ENCODE measurements at places on chromosomes 5 and 9.

- no peaks in the 10 kb centered on the region for H3K4me1 ChIP-seq
- H3K27ac ChIP-seq = no peak overlapping the region
- no peaks in the 10 kb centered on the region for H3K36me3 ChIP-seq
Observed at GRCh38 chr9:123941524-123942070, 11.7 kb upstream of the DENND1A start.

GRCh38 chr5:318341-318897, 3.1 kb upstream of the AHRR start:
- DNase-seq = no peak
- peaks cover 8% of the 10 kb centered on the region for H3K4me1 ChIP-seq
- peaks cover 20% of the 10 kb centered on the region for H3K27me3 ChIP-seq
- H3K4me3 ChIP-seq = no peak overlapping the region

DNA sequence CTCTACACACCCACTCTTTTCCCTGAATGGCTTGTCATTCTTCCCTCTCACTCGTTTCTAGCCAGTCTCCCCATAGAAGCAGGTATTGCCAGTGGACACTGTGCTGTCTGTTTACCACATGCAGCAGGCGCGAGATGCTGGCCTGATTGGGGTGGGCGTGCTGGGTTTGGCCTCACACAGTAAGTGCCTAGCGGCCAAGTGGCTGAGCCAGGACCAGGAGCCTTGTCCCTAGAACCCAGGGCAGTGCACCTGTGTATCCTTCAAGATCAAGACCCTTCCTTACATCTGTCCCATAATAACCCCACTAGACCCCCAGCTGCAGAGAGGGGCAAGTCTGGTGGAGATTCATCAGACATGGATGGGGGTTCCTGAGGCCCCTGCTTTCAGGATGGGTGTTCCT, 112.8 kb upstream of the IRX4 start:
- H3K4me3 ChIP-seq = no peak overlapping the region
- H3K4me1 ChIP-seq = no peaks in the 10 kb centered on the region
- H3K27me3 ChIP-seq = peaks cover 49% of the 10 kb centered on the region

DNA sequence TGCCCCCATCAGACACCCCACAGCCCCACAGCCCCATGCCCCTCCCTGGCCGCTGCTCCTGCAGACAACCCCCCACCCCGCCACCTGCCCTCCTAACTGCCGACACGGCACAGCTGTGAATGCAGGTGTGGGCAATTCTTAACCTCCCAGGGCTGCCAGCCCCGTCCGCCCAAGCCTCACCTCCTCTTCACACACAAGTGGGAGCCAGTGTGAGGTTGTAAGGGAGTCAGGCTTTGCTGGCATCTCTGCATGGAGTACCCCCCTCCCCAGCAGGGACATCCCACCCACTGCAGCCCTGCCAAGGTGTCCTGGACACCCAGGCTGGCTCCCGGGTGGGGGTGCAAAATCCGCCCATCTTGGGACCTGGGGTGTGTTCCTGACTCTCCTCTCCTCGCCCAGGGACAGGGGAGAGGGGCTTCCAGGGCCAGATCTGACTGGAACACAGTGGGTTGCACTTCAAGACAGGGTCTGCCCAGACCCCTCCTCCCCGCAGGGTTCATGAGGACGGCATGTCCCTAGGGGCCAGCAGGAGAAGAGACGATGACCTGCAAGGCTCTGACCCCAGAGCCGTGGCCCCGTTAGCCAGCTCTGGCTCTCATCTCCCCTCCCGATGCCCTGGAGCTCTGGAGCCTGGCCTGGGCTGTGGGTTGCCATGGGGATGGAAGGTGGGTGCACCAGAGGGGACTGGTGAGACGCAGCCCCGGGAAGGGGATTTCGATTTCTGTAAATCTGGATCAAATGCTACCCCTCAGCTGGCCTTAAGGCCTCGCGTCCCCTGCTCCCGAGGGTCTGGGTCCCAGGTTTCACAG, 34.4 kb downstream of the SARDH start:
- peaks cover 5% of the 10 kb centered on the region for H3K36me3 ChIP-seq
- no peak for DNase-seq
- H3K4me3 ChIP-seq = peak overlapping the region; percentile 78
- no peaks in the 10 kb centered on the region for H3K27me3 ChIP-seq

- no peak overlapping the region for H3K27ac ChIP-seq
- no peak for DNase-seq
- no peaks in the 10 kb centered on the region for H3K27me3 ChIP-seq
- H3K36me3 ChIP-seq = no peaks in the 10 kb centered on the region
- H3K4me1 ChIP-seq = peaks cover 12% of the 10 kb centered on the region
- H3K4me3 ChIP-seq = no peak overlapping the region
Observed at GRCh38 chr9:68981789-68982188, 32.1 kb downstream of the PRKACG start.

DNA sequence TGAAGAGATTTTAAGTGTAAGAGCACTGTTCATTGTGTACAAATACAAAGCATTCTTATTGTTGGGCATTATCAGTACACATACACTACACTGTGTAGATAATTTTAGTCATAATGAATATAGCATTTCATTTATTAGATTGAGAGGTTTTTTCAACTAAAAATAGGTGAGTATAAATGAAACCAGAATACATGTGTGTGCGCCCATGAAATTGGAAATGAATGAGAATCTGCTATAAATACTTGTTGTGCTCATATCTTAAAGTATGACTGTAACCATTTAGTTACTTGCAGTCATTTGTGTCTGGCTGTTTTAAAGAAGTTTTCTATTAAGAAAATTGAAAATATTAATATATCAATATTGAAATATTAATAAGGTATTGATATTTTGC, 189.0 kb upstream of the MEF2C start:
- H3K27ac ChIP-seq = no peak overlapping the region
- H3K4me3 ChIP-seq = no peak overlapping the region

GRCh38 chr5:39816156-39816845, 391.5 kb upstream of the DAB2 start:
- DNase-seq = no peak
- no peaks in the 10 kb centered on the region for H3K36me3 ChIP-seq
- peaks cover 66% of the 10 kb centered on the region for H3K27me3 ChIP-seq
- no peaks in the 10 kb centered on the region for H3K4me1 ChIP-seq
- no peak overlapping the region for H3K27ac ChIP-seq

DNA sequence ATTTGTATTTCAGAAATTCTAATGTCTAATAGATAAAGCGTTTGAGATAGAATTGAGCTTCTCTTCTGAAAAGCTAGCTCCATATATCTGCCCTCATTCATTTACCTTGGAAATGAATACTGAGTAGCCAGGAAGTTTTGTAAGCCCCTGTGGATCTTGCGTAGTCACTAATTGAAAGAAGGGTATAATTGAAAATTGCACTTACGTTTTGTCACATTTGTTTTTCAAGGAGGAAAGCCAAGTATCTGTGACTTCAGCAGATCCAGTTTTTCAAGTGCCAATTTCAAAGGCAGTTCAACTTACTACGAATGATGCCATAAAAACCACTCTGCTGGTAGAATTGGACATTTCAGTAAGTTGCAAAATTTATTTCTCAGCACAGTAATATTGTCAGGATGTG, 14.0 kb downstream of the MTRR start:
- H3K27ac ChIP-seq = no peak overlapping the region
- no peak overlapping the region for H3K4me3 ChIP-seq
- H3K27me3 ChIP-seq = no peaks in the 10 kb centered on the region

- no peaks in the 10 kb centered on the region for H3K27me3 ChIP-seq
- peaks cover 3% of the 10 kb centered on the region for H3K36me3 ChIP-seq
- peaks cover 37% of the 10 kb centered on the region for H3K4me1 ChIP-seq
- H3K27ac ChIP-seq = no peak overlapping the region
- no peak overlapping the region for H3K4me3 ChIP-seq
- DNase-seq = no peak
Observed at GRCh38 chr5:132076983-132077382, 3.4 kb downstream of the CSF2 start.

GRCh38 chr9:124532897-124533296, 25.7 kb upstream of the NR5A1 start:
- no peak for DNase-seq
- no peaks in the 10 kb centered on the region for H3K4me1 ChIP-seq
- no peak overlapping the region for H3K27ac ChIP-seq
- H3K27me3 ChIP-seq = no peaks in the 10 kb centered on the region
- no peaks in the 10 kb centered on the region for H3K36me3 ChIP-seq
- H3K4me3 ChIP-seq = no peak overlapping the region

DNA sequence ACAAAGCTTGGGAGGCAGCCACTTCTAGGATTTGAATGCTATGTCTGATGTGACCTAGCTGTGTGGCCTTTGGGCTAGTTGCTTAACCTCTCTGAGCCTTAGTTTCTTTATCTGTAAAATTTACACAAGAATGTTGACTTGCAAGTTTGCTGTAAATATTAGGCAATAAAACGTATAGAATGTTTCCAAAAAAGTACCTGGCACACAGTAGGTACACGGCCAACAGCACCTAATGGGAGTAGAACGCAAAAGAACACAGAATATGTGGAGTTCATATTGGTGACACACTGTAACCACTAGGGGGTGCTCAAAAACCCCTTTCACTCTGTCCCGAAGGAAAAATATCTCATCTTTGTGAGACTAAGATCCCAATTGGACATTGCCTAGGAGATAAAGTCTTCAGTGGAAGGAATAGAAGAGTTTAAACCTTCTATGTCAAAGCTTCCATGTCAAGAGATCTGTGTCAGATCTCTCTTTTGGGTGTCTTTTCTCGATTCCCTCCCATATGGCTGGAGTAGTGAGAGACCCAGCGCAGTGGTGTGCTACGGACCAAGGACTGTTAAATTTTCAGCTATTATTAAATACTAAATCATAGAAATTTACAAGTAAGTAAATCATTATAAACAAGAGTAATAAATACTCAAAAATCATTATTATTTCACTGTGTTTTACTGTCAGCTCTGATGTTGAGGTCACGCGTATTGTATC, 145.4 kb upstream of the RAD23B start:
- no peak overlapping the region for H3K27ac ChIP-seq
- no peak for DNase-seq
- H3K36me3 ChIP-seq = no peaks in the 10 kb centered on the region
- H3K27me3 ChIP-seq = peaks cover 36% of the 10 kb centered on the region
- no peak overlapping the region for H3K4me3 ChIP-seq
- no peaks in the 10 kb centered on the region for H3K4me1 ChIP-seq

DNA sequence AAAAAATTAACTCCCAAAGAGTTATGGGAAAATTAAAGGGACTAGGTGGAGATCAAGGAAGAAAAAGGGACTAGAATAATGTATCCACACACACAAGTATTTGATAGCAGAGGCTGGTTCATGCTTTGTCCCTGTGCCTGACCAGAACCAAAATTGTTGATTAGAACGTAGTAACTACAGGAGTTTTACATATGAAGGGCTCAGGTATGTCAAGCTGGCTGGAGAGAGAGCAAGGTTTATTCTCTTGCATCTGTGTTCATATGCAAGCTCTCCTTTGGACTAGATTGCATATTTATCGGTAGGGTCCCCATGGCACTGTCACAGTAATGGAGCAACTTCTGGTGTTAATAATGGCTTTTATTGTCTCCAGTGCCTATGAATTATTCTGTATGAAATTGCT, 239.9 kb upstream of the TRPM3 start:
- no peaks in the 10 kb centered on the region for H3K36me3 ChIP-seq
- H3K4me3 ChIP-seq = no peak overlapping the region

DNA sequence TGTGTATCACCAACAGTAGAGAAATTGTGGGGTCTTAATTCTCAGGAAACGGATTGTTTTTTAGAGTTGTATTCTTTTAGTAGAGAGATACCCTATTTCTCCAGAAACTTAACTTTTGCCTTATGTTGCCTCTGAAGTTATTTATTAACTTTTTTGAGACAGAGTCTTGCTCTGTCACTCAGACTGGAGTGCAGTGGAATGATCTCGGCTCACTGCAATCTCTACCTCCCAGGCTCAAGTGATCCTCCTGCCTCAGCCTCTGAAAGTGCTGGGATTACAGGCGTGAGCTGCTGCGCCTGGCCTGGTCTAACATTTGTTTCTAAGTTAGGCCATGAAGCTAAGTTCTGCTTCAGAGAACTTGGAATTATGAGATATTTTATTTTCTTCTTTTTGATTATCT, 75.0 kb downstream of the CFAP95 start:
- no peaks in the 10 kb centered on the region for H3K36me3 ChIP-seq
- H3K27me3 ChIP-seq = peaks cover 20% of the 10 kb centered on the region
- no peaks in the 10 kb centered on the region for H3K4me1 ChIP-seq

- peaks cover 34% of the 10 kb centered on the region for H3K4me1 ChIP-seq
- peak overlapping the region; percentile 100 for H3K27ac ChIP-seq
- H3K27me3 ChIP-seq = no peaks in the 10 kb centered on the region
Observed at GRCh38 chr5:10355071-10355889, 1.8 kb downstream of the MARCHF6 start.

DNA sequence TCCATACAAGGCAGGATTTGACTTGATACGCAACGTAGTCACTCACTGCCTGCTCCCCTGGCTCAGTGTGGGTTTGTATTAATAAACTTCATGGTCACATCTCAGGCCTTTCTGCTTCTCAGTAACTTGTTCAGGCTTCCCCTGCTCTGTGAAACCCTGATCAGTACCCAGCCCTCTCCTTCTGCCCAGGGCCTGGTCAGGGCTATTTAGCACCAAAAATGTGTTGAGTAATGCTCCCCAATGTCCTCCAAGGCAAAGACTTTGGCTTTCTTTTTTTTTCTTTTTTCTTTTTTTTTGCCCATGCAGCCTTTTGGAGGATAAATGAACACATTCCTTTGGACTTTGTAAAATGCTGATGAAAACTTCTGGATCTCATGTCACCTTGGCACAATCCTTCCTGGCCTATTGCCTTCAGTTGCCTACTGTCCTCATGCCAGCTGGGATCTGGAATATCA, 399.2 kb upstream of the KLF4 start:
- no peaks in the 10 kb centered on the region for H3K36me3 ChIP-seq
- no peak overlapping the region for H3K27ac ChIP-seq
- H3K27me3 ChIP-seq = no peaks in the 10 kb centered on the region
- H3K4me3 ChIP-seq = no peak overlapping the region
- H3K4me1 ChIP-seq = no peaks in the 10 kb centered on the region

- H3K27me3 ChIP-seq = peaks cover 14% of the 10 kb centered on the region
- no peak for DNase-seq
- H3K27ac ChIP-seq = no peak overlapping the region
- H3K4me3 ChIP-seq = no peak overlapping the region
Observed at GRCh38 chr5:42522783-42523182, 99.5 kb downstream of the GHR start.

DNA sequence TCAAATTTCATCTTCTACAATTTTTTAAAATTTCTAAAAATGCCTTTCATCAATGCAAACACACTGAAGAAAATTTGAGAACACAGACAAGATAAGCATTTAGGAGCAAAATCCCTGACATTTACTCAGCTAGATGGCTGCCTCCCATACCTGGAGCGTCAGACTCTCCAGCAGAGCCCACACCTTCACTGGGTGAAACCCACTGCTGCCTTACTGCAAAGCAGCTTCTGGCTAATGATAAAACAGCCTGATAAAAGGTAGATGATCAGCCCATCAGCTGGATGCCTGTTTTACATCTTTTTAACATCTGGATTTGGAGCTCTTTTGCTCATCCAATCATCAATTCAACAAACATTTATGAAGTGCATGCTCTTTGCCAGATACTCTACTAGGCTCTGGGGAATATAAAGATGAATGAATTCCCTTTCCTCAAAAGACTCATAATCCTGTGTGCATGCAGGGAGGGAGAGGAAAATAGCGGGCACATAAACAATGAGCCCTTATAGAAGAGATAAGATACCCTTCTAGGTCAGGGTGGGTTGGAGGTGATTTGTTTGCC, 271.2 kb downstream of the SAXO1 start:
- no peak overlapping the region for H3K27ac ChIP-seq
- peaks cover 16% of the 10 kb centered on the region for H3K27me3 ChIP-seq
- no peaks in the 10 kb centered on the region for H3K4me1 ChIP-seq
- H3K4me3 ChIP-seq = no peak overlapping the region
- DNase-seq = no peak

- H3K4me1 ChIP-seq = no peaks in the 10 kb centered on the region
- no peaks in the 10 kb centered on the region for H3K27me3 ChIP-seq
- no peak overlapping the region for H3K27ac ChIP-seq
- H3K4me3 ChIP-seq = no peak overlapping the region
- DNase-seq = no peak
Observed at GRCh38 chr5:156469636-156470035, 142.7 kb downstream of the SGCD start.

Data from central memory CD8-positive, alpha-beta T cell (primary cell).